RWPE2 (cell line): ENCODE measurements at places on chromosomes 2 and 18.

DNA sequence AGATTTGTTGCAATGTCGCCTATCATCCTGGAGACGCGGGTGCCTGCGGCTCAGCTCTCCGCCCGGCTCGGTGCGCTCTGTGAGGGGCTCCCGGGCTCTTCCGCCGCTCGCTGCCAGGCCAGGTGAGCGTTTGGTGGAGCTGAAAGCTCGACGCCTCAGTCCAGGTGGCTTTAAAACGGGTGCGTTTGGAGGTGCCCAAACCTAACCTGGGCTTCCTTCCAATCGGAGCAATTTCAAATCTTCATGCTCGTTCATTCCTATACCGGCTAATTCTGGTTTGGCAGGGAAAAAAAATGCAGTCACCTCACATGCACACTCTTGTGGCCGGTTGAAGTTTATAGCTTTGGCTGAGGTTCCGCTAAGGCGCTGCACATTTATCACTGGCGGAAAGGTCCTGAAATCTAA lies at the start of gene SLC16A14:
Gene SLC16A14 (minus strand): TSS at position 274 of the 405 bp plus-strand sequence. CDS start 9,572 bp downstream, outside the sequence.
- no peaks in the 10 kb centered on the region for H3K27me3 ChIP-seq
- no peaks in the 10 kb centered on the region for H3K36me3 ChIP-seq
- H3K4me3 ChIP-seq: peak within 1 kb of the TSS; percentile 51
- no peaks in the 10 kb centered on the region for H3K4me1 ChIP-seq
- DNase-seq: no peak

- H3K27ac ChIP-seq: no peak overlapping the region
- DNase-seq: no peak
- no peaks in the 10 kb centered on the region for H3K36me3 ChIP-seq
- H3K27me3 ChIP-seq: no peaks in the 10 kb centered on the region
- peaks cover 13% of the 10 kb centered on the region for H3K4me1 ChIP-seq
- H3K4me3 ChIP-seq: no peak overlapping the region
Measured at GRCh38 chr2:158953454-158953853, 15.0 kb upstream of the TANC1 start.

- H3K4me3 ChIP-seq: no peak overlapping the region
- H3K27me3 ChIP-seq: no peaks in the 10 kb centered on the region
- no peak overlapping the region for H3K27ac ChIP-seq
- no peak for DNase-seq
- H3K4me1 ChIP-seq: peaks cover under 1% of the 10 kb centered on the region
Measured at GRCh38 chr18:35521133-35521532, 23.4 kb upstream of the INO80C start.

DNA sequence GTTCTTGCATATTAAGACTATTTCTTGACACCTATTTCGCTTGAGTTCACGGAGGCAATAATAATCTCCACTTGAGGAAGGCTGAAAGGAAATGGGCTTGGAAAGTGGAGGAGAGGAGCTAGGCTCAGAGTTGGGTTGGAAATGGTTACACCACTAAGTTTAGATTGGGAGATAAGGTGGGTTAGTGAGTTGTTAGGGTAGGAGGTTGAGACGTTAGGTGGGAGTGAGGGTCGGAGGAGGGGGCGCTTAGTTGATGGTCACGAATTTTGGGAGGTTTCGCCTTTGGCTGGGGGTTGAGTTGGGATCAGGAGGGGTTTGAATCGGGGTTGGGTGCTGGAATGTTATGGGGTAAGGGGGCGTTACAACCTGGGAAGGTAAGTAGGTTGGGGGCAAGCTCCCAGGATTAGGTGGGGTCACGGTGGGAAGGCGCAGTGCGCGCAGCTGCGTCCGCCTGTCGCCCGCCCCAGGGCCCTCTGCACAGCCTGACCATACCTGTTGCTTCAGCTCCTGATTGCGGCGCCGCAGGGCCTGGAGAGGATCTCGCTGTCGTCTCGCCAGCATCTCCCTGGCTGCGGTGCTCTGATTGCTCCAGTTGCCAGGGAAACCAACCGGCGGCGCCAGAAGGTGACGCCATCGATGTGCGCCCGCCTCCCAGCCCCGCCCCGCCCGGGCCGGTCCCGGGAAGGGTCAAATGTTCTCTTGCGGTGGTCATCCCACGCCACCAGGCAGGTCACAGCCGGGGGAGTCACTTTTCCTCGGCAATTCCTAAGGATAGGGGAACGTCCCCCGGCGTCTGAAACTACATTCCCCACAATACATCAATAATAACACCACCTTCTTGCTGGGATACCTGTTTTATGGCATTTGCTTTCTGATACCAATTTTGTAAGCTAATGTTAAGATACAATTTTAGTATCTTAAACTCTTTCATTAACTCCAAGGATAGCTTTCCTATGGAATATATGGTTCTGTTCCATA lies at the start of gene NPHP1:
Gene NPHP1 (minus strand): TSS at position 606 of the 978 bp plus-strand sequence. CDS start 45 bp downstream, at position 561.
- no peak within 1 kb of the TSS for H3K27ac ChIP-seq
- H3K4me1 ChIP-seq: peaks cover 13% of the 10 kb centered on the region
- H3K36me3 ChIP-seq: no peaks in the 10 kb centered on the region; the same call in 1 of the 2 replicates

- DNase-seq: no peak
- no peak overlapping the region for H3K27ac ChIP-seq
- H3K27me3 ChIP-seq: no peaks in the 10 kb centered on the region
- no peaks in the 10 kb centered on the region for H3K36me3 ChIP-seq
- peaks cover 10% of the 10 kb centered on the region for H3K4me1 ChIP-seq
Measured at GRCh38 chr2:61671561-61672315, 133.6 kb upstream of the XPO1 start.

DNA sequence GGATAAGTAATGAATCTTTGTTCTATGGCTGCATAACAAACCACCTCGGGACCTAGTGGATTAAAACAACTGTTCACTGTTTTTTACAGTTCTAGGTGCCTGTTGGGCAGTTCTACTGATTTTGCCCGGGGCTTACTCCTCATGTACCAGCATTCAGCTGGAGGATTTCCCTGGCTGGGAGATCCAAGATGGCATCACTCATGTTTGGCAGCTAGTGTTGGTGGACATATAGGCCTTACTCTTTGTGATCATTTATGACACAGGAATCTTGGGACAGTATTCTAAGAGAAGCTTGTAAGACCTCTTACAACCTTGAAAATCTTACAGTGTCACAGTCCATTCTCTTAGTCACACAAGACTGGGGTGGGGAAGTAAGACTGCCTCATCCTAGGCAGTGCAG lies 4.6 kb downstream of the MARCHF7 start:
- H3K4me3 ChIP-seq: no peak overlapping the region
- peaks cover 15% of the 10 kb centered on the region for H3K4me1 ChIP-seq
- no peak overlapping the region for H3K27ac ChIP-seq

GRCh38 chr2:130824492-130825061 lies 12.1 kb upstream of the ARHGEF4 start:
- peak; percentile 87 for DNase-seq
- no peak overlapping the region for H3K4me3 ChIP-seq
- no peaks in the 10 kb centered on the region for H3K36me3 ChIP-seq
- H3K27ac ChIP-seq: peak overlapping the region; percentile 45
- H3K27me3 ChIP-seq: no peaks in the 10 kb centered on the region

GRCh38 chr2:54074606-54075341 lies 40.6 kb upstream of the ACYP2 start:
- no peak for DNase-seq
- no peaks in the 10 kb centered on the region for H3K36me3 ChIP-seq
- peak overlapping the region; percentile 53 for H3K27ac ChIP-seq
- H3K27me3 ChIP-seq: no peaks in the 10 kb centered on the region
- H3K4me1 ChIP-seq: peaks cover 5% of the 10 kb centered on the region

- H3K27ac ChIP-seq: no peak overlapping the region
- DNase-seq: no peak
- no peaks in the 10 kb centered on the region for H3K27me3 ChIP-seq
- peaks cover 19% of the 10 kb centered on the region for H3K36me3 ChIP-seq
- no peaks in the 10 kb centered on the region for H3K4me1 ChIP-seq
Measured at GRCh38 chr2:182906454-182906853, 40.0 kb upstream of the FRZB start.

DNA sequence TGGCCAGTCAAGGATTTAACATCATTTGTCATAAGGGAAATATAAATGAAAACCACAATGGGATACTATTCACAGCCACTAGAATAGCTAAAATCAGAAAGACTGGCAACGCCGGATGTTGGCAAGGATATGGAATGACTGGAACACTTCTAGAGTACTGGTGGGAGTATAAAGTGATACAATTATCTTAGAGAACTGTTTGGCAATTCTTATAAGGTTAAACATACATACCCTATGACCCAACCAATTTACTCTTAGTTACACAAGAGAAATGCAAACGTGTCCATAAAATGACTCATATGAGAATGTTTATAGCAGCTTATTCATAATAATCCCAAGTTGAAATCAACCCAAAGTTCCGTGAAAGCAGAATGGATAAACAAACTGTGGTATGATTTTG lies 35.1 kb downstream of the MAPK4 start:
- peaks cover 7% of the 10 kb centered on the region for H3K4me1 ChIP-seq
- H3K27ac ChIP-seq: peak overlapping the region; percentile 37
- H3K4me3 ChIP-seq: no peak overlapping the region

GRCh38 chr18:8001711-8002301 lies 434.7 kb downstream of the PTPRM start:
- H3K4me1 ChIP-seq: no peaks in the 10 kb centered on the region
- H3K27me3 ChIP-seq: no peaks in the 10 kb centered on the region
- H3K4me3 ChIP-seq: no peak overlapping the region
- no peak for DNase-seq
- no peaks in the 10 kb centered on the region for H3K36me3 ChIP-seq
- no peak overlapping the region for H3K27ac ChIP-seq

DNA sequence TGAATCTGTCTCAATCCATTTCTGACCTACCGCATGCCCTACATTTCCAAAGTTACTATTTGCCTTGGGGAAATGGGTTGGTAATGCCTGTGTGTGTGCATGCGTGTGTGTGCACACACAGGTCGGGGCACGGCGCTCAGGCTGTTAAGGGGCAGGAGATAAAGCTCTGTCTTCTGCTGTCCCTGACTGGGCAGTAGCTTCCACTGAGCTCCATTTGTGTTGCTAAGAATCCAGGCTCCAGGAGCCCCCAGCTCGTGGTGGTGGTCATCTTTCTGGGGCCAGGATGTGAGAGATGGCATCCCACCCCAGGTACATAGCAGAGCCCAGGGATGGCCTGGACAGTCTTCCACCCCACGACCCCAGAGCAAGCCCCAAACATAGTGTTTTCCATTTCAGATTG lies 66.7 kb upstream of the HS6ST1 start:
- H3K27me3 ChIP-seq: no peaks in the 10 kb centered on the region
- H3K27ac ChIP-seq: no peak overlapping the region
- no peaks in the 10 kb centered on the region for H3K36me3 ChIP-seq
- H3K4me1 ChIP-seq: no peaks in the 10 kb centered on the region
- DNase-seq: no peak
- no peak overlapping the region for H3K4me3 ChIP-seq

DNA sequence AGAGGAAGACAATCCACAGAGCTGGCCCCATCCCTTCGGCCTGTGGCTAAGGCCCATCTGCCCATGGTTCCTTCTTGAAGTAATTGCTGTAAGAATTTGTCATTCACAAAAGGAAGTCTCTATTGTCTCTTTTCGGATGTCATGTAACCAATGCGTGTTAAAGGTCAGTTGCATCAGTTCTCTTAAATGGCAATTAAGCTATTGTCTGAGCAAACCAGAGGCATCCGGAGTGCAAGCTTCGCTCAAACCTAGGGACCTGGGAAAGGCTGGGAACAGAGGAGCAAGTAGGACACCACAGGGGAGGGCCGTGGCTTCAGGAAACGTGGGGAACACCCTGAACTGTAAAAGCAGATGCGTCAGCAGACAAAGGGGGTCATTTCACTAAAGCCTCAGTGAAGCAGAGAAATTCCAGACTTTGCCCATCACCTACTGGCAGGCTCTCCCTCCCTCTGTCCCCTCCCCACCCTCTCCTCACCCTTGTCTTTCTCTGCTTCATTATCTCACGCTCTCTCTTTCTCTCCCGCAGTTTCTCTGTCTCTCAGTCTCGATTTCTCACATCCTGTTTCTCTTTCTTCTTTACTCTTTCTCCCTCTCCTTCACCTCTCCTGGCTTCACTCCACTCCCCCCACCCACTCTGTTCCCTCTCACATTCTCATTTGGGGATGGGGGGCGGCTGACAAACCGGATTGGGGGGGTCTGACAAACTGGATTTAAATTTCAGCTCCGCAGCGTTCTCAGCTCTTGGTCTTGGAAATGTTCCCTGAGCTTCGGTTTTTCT lies 204.6 kb upstream of the TNP1 start:
- no peaks in the 10 kb centered on the region for H3K4me1 ChIP-seq
- H3K36me3 ChIP-seq: no peaks in the 10 kb centered on the region
- DNase-seq: no peak
- no peak overlapping the region for H3K27ac ChIP-seq

DNA sequence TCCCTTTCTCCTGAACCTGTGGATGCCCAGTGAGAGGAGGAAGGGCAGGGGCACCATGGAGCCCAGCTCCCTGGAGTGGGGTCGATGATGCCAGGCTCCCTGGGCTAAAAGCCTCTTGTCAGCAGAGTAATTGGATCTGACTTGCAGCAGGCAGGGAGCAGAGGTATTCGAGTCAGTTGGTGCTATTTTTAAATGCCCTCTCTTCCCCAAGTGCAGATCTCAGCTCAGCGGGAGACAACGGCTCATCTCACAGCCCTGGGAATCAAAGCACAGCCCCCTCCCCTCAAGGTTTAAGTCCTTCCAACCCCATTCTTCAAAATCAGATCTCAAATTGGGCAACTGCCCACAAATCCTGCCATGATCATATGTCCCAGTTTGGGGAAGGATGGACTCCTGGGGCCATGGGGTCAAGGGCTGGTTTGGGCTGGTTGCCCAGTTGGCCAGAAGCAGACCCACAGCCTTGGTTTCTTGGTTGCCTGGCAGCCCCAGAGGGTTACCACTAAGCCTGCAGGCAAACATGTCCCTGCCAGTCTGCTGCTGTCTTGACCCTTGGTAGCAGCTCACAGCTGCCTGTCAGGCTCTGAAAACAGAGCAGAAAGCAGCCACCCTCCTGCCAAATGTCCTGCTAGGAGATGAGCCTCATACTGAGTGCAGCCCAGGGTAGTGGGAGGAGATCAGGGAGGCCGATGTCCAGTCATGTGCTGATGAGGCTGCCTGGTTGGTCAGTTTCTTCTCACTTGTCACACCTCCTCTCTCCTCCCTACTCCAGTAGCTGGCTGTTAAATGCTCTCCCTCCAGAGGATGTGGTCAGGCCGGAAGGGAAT lies 244.9 kb downstream of the LOXHD1 start:
- no peak overlapping the region for H3K4me3 ChIP-seq
- no peaks in the 10 kb centered on the region for H3K27me3 ChIP-seq
- no peaks in the 10 kb centered on the region for H3K4me1 ChIP-seq
- H3K27ac ChIP-seq: no peak overlapping the region

DNA sequence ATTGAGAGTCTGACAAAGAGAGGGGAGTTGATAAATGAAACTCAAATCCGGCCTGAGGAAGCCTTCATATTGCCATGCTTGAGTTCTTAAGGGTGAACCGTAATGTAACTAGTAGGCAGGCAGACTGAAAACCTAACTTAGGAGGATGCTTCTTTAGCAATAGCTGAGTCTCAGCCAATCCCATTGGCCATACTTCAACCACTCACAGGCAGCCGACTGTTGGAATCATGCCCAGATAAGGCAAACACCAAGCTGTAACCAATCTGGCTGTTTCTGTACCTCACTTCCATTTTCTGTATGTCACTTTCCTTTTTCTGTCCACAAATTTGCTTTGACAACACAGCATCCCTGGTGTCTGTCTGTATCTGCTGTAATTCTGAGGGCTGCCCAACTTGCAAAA lies 39.5 kb downstream of the TPRKB start:
- no peaks in the 10 kb centered on the region for H3K4me1 ChIP-seq
- H3K36me3 ChIP-seq: no peaks in the 10 kb centered on the region
- no peak overlapping the region for H3K4me3 ChIP-seq

GRCh38 chr2:2681711-2682251 lies 350.7 kb upstream of the MYT1L start:
- H3K27ac ChIP-seq: no peak overlapping the region
- no peak for DNase-seq
- H3K36me3 ChIP-seq: no peaks in the 10 kb centered on the region
